ENCODE measurements at places on chromosomes 12 and 14.

DNA sequence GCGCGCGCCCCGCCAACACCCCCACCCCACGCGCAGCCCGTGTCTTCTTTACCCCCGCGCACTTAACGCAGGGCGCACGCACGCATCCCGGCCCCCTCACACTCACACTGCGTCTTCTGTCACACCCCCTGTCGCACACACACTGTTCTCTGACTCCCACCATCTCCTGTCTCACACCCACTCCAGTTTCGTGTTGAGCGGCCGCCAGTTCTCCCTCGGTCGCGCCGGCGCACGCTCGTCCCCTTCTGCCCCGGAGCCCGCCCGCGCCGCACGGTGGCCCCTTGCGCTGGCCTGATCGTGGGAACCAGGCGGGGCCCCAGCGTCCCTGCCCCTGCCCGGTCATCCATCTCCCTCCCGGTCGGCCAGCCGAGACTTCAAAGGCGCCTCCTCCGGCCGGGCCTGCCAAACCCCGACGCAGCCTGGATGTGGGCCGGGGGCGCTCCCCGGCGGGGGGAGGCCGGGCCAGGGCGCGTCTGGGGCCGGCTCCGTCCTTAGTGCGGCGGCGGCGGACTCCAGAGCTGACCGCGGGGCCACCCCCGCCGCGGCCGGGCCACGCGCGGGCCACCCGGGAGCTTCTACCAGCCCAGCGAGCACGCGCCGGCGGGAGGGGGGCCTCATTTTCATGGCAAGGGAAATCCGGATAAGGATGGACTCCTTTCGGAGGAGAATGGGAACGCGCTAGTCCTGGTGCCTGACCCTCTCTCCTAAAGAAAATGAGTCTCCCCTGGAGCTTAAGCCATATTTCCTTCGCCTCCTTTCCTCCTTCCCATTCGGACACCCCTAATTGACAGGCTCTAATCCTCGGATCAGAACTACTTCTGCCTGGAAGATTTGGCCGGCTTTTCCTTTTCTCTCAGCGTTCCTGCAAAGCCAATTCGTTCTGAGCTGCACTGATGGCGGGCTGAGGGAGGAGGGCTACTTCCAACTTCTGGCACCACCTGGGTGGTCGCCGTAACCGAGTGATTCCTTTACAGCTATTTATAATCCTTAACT, 82.0 kb upstream of the HMGA2 start:
- DNase-seq: peak; percentile 7

DNA sequence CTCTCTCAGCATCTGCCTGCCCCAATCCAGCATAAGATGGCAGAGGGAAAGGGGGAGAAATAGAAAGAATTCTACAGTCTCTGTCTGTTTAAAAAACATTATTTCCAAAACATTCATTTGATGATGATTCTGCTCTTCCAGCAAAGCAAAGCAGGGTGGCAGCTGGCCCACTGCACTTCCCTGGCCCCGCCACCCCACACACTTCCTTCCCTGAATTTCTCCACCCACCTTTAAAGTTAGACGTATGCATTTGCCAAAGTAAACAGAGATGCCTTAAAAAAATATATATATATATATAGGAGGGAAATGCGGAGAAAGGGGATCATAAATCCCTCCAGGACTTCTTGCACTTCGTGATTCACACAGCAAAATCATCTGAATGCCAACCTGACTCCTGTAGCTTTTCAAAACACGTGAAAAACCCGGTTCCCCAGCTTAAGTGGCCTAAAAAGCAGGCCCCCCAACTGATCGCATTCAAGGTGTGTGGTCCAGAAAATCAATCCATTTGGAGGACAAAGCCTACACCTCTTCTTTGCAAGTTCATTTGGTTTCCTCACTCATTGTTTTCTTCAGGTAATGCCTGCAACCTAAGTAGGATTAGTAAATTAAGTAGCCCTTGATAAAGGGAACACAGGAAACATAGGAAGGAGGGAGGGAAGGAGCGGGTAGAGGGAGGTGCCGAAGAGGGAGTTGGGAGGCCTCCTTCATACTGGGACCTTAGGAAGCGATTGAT, 68.8 kb downstream of the LLPH start:
- no peak for DNase-seq

- DNase-seq: peak; percentile 35
Observed at GRCh38 chr12:43836475-43836989, 651 bp downstream of the TMEM117 start.

DNA sequence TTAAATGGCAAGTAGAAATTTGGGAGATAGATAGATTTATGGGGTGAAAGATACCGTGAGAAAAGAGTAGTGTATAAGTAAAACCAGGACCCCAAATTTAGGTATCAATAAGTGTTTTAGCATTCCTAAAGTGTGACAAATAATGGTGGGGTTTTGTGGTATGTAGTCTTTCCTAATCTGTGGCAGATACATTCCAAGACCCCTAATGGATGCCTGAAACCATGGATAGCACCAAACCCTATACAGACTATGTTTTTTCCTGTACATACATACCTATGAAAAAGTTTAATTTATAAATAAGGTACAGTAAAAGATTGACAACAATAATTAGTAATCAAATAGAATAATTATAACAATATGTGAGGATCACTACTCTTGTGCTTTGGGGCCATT, 14.4 kb upstream of the TCP11L2 start:
- DNase-seq: no peak

DNA sequence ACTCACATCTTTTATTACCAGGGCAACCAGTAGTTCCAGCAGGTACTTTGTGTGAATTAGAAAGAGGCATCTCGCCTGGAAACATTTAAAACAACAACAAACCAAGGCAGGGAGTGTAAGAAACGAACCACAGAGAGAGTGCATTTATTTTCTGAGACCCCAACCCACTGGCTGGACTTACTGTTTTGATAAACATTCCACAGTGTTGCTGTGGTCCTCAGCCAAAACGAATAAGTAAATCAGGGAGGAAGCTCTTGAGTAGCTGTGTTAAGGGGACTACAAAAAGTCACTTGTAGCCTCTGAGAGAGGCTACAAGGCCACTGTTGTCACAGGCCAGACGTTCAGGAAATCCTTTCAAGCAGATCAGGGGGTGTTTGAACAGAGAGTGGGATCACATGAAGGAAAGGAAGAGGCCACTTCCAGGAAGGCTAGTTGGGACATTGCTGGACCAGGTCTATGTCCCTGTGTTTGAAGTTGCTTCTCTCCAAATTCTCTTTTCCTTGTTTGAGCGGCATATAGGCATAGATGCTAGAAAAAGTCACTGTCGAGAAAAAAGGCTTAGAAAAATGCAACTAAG, 33.8 kb downstream of the DMAC2L start:
- DNase-seq: no peak

DNA sequence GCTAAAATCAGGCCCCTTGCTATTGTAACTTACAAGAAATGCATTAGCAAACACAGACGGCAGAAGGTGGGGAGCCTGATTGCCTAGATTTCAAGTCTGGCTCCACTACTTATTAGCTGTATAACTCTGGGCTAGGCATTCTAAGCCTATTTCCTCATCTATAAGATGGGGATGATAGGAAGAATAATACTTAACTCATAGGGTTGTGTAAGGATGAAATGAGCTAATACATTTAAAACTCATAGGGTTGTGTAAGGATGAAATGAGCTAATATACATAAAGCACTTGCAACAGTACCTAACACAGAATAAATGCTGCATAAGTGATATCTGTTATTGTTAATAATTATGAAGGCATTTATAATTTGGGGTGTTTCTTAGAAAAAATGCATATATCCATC, 60.1 kb upstream of the DIO2 start:
- DNase-seq: no peak

DNA sequence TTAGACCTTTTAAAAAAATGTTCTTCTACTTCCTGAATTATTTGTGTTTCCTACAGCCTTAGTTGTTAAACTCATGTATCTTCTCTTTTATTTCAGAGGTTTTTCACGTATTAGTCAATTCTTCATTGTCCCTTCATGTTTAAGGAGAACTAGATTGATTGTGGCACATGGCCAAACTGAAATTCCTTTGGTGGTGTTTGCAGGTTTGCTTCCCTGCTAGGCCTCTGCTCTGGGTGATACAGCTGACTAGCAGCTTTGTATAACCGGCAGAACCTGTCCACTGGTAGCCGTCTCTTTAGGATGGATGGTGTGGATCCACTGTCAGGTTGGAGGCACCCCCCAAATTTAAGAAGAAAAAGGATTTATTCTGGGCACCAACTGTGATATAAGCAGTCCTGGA, 262.1 kb downstream of the FBXL14 start:
- no peak for DNase-seq

Measured in midbrain (tissue), 1 donor.